ENCODE measurements at places on chromosomes 12 and 14.

DNA sequence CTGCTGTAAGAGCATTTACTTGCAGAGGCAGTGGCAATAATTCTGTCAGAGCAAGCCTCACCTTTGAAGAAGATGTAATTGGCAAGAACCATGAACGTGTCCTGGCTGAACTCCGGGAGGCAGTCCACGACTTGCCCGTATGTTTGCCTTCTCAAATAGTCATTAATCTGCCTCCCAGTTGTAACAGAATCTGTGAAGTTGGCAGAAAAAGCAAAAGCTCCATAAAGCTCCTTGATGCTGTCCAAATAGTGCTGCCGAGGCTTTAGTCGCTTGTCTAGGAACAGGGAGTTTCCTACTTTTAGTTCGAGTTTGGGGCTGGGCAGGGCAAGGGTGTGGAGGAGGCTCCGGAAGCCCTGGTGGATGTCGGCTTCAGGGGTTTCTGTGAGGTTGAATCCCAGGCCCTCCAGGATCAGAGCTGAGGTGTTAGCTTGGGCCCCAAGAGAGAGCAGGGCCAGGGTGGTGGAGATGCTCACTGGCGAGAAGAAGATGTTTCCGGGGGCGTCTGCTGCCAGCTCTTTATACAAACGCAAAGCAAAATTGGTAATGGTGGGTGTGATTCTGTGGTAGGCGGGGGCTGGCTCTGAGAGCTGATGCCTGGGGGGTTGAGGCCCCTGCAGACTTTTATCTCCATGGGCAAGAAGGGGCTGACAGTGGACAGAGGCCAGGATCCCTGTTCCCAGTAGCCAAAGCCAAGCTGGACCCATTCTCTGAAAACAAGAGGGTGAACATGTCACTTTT, 4.4 kb downstream of the SERPINA11 start:
- DNase-seq, result no peak

DNA sequence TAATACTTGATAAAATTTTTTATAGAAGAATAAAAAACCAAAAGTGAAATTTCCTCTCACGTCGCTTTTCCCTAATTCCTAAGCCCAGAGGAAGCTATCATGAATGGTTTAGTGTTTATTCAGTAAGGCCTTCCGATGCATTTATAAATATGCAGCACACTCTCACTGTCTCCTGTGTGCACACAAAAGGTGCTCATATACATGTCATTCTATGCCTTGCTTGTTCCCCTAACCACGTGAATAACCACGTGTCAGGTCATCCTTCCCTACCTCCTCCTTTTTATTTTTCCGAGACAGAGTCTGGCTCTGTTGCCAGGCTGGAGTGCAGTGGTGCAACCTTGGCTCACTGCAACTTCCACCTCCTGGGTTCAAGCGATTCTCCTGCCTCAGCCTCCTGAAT, 29.6 kb downstream of the PIGH start:
- no peak for DNase-seq

DNA sequence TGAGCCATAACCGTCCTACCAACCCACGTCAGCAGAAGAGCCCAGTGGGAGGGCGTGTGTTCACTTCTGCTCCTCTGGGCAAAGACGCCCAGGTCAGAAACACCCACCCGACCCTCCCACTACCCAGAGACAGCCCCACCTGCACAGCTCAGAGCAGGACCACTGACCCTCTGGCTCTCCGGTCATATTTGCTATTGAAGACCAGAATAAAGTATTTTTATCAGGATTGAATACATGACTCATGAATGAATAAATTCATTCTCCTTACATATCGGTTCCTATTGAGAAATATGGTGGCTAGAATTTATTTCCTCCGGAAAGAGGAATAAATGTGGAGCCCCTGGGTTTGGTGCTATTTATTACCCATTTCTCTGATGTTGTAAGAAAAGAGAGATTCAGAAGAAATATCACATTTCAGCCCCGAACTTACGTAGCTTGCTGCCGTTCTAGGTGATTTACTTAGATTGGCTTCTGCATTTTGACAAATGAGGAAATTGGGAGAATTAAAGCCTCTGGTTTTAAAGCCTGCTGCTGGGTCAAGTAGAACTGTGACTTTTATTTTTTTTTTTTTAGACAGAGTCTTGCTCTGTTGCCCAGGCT, 36.4 kb upstream of the P2RX7 start:
- no peak for DNase-seq

DNA sequence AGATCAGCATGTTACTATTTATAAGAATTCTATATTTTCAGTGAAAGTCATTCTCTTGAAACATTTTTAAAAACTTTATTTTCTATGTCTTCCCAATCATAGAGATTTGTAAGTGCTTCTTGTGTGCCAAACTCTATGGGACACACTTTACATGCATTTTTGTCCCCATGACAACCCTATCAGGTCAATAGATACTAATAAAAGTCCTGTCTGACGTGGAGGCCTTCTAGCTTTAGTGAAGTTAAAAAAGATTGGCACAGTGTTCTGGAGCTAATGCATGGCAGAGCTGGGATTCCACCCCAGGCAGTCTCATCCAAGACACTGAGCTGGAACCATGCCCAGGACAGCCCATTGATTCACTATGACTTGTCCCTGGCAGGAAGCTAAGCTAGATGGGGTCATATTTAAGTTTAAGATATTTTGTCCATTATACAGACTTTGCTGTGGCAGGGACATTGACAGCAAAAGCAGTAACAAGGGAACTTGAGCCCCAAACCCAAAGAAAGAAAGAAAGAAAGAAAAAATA, 28.1 kb downstream of the TTC6 start:
- no peak for DNase-seq

DNA sequence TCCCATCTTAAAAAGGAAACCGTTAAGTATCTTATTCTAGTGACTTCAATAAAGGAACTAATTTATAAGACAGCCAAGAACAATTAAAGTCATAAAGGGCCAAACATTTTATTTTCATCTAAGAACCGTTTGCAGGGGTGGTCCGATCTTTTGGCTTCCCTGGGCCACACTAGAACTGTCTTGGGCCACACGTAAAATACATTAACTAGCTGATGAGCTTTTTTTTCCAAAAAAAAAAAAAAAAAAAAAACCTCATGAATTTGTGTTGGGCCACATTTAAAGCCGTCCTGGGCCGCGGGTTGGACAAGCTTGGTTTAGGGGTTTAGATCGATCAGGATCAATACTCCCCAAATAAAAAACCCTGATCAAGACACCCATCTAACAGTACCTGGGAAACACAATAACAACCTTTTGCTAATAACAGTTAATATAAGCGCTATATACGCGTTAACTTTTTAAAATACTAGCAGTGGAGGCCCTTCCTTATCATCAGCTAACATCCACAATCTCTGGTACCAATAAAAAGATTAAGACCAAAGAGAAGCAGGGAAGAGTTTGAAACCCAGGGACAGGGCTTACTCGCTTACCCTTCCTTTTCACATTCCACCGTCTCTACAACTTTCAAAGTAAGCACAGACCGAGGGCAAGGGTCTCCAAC, 1.1 kb downstream of the NAP1L1 start:
- no peak for DNase-seq

DNA sequence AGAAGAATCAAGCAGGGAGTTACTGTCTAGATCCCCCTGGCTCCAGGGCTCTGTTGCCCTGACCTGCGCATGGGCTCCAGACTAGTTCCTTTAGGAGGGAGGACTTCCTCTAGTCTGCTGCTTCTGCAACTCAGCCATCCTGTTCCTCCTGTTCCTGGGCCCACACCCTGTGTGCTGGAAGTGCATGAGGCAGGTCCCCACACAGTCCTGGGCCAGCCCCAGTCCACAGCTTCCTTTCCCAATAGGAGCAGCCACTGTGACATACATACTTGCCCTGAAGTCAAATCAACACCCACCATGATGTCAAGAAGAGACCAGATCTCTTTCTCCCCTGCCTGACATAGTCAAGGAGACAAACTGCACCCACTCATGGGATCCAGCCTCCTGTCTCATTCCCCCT, 1.3 kb downstream of the SDR9C7 start:
- DNase-seq, result no peak

DNA sequence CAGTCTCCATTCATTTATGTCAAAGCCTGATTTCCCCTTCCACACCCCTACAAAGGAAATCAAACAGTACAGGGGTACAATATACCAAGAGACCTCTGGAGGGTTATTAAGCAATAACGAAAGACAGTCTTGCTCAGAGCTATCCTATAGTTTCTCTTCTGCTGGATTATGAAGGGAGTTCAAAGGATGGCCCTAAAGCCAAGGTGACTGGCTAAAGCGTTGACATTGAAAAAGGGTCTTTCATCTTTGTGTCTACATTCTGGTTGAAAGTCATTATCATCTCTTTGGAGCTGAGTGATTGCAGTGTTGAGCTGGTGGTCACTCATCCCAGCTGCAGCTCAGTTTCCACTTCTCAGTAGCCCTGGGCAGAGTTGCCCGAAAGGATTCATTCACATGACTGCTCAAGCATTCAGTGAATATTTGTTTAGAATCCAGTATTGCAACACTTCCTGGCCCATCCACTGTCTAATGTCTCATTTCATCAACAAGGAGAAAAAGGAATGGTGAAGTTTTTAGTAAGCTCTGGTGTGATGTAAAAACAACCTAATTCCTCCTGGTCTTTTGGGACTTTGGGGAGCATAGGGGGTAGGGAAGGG, 19.2 kb upstream of the TBX5 start:
- DNase-seq, result no peak
